ENCODE measurements at places on chromosomes 6 and 20.

GRCh38 chr20:2149507-2149906 lies 47.9 kb downstream of the STK35 start:
- no peak for DNase-seq

DNA sequence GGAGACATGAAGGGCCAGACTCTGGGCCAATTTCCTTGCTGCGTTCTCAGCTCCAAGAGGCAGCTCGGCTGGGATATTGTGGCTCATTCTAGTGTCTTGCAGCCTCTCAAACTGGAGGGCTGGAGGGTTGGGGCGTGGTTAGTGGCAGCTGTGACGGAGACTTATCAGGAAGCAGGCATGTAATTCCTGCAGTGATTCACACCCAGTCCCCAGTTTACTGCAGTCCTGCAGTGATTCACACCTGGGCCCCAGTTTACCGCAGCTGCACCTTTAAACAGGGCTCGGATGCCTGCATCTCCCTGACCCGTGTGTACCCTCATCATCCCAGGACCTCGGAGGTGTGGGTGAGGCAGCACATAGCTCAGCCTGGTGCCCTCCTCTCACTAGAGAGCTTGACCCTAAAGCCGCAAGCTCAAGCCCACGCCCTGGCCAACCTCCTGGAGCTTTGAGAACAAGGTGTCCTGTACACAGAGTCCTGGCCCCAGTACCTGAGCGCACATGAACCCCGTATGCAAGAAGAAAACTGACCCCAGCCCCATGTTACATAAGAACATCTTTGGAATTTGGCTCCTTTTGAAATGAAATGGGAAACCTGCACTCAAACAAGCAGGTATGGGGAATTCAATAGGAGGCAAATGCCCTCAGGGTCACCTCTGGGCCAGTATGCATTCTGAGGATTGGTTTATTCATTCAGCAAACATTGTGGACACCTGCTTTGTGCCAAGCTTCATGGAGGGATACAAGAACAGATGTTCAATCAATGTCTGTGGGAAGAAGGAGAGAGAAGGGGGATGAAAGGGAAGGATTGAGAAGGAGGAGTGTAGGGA lies 55.3 kb upstream of the FAM83D start:
- peak; percentile 51 for DNase-seq

GRCh38 chr20:584161-584970 lies 25.7 kb downstream of the TCF15 start:
- DNase-seq, result peak; percentile 24

DNA sequence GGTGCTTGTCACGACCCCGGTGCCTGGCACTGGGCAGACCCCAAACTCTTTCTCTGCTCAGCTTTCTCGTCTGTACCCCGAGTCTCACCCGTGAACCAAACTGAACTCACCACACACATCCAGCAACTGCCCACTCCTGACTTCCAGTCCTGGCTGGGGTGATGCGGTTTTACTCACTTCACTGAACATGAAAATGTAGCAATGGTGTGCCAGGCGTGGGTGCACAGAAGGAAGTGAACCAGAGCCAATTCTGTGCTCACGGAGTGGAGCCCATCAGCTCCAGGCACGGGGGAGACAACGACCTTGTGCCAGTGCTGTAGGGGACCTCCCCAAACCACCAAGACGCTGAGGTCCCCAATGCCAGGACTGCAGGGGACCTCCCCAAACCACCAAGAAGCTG lies 78.7 kb upstream of the AFDN start:
- DNase-seq, result no peak

DNA sequence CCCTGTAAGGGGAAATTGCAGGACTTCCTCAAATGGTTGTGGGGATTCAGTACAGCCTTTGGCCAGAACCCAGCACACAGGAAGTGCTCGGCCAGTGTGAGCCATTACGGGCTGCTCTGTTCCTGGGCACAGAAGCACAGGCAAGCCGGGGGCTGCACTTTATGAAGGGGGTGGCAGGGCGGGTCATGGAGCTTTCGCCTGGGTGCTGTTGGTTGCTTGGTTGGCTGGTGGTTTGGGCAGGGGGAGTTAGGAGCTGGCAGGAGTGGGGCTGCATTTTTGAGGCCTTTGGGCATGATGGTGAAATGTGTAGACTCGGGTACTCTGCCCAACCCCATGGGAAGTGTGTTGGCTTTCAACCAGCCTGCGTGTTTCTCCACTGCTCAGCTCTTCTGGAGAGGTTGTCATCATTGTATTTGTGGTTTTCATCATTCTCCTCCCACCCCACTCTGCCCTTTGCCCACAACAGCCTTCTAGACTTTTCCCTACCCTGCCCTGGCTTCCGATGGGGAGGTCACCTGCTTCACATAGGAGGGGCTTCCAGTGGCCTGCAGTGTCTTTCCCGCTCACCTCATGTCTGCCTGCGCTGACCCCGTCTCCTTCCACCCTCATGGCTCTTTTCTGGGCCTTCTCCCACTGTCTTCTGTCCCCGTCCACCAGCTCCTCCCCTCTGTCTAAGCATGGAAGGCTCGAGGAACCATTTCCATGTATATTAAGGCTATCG lies 16.1 kb upstream of the RBM38 start:
- DNase-seq, result no peak

DNA sequence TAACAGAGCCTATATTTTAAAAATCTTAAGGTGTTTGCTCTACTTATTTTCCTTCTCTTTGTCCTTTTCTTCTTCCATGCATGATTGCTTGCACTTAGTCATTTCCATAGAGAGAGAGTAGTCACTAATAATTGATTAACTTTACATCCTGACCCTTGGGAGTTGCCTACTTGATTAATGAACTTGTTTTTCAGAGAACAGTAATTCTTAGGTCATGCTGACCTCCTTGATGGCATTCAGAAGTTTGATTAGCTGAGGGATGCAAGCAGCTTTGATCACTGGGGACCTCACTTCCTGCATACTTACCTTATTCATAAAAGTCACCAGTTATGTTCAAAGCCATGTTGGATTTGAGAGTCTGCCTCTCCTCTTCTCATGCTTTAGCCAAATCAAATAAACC lies 715.6 kb upstream of the ID4 start:
- no peak for DNase-seq

DNA sequence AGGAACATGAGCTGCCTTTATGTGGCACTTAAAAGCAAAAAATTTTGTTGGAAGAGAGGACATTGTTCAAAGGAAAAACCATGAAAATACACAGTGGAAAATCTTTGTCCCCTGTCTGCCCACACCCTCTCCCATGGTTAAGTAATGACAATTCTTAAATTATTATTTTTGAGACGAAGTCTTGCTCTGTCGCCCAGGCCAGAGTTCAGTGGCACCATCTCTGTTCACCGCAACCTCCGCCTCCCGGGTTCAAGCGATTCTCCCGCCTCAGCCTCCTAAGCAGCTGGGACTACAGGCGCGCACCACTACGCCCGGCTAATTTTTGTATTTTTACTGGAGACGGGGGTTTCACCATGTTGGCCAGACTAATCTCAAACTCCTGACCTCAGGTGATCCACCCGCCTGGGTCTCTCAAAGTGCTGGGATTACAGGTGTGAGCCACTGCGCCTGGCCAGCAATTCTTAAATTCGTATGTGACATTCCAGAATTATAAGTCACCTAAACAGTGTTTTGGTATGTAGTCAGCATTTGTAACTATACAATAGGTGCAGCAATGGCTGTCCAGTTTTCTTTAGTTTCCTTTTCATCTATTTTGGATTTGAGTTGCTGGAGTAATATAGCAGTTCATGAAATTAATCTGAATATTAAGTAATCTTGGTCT lies 636 bp upstream of the SSR1 start:
- DNase-seq, result no peak

DNA sequence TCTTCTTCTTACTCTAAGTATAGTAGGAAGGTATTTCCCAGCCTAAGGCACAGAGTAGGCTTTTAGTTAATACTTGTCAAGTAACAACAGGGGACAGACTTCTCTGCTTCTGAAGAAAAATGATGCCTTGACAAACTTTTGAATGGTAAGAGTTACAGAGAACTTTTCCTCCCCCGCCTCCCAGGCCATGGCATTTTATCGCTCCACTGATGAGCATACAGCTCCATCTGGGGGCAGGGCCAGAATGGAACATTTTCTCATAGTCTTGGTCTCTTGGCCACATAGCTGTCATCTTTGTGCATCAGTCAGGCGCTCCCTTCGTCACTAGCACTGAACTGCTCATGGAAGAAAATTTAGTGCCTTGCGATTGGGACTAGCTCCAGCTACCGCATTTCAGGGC lies 1066.8 kb upstream of the CITED2 start:
- no peak for DNase-seq

DNA sequence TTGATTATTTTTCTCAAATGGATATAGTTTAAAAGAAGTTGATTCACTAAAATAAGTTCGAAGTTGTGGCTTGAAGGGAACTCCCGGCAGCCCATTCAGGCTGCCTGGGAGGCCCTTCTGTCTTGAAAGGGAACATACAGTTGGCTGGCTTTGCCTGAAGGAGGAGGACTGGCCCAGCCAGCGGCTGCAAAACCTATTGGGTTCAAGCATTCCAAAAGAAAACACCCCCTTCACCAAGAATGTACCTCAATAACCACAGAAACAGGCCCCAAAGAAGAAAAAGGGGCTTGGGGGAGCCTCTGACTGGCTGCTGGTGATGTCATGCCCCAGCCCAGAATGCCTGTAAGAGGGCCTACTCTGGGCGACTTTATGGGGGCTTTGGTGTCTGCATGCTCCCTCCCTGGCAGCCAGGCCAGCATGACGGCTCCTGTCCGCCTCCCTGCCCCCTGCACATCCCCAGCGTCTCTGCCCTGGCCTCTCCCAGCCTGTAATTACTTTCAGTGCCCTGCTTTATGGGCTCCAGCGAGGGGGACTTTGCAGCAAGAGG lies 36.5 kb downstream of the MAFB start:
- DNase-seq, result no peak

Measured in stimulated activated CD4-positive, alpha-beta T cell treated with anti-CD3 and anti-CD28 coated beads, Interleukin-4, amount 100 ng/mL, for 24 hours (primary cell).